Naive thymus-derived CD8-positive, alpha-beta T cell (primary cell): ENCODE measurements at places on chromosomes 1 and 21. TPM values are rescaled to one million over a fixed set of nuclear protein-coding genes. Genes with fewer than 3 reads are reported as not detected.

Gene RBM15
- 44.0 TPM for total RNA-seq

DNA sequence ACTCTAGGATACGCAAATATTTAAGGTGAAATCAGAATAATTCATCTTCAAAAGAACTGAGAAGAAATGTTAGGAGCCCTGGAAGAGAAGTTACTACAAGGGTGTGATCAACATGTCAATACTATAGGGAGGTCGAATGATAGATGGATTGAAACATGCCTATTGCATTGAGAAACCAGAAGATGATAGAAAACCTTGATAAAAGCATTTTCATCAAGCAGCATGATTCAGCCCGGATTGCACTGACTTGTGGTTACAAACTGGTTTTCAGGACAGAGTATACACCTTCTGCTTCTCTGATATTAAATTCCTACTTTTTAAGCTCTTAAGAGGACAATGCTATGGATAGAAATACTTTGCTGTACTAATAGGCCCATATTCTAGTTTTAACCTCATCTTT lies 164.2 kb downstream of the FMN2 start:
- DNase-seq = no peak

Gene KLHDC9
- total RNA-seq = 0.96 TPM

- DNase-seq = no peak
These were observed 88.3 kb downstream of the AK5 start for GRCh38 chr1:77370161-77370560.

DNA sequence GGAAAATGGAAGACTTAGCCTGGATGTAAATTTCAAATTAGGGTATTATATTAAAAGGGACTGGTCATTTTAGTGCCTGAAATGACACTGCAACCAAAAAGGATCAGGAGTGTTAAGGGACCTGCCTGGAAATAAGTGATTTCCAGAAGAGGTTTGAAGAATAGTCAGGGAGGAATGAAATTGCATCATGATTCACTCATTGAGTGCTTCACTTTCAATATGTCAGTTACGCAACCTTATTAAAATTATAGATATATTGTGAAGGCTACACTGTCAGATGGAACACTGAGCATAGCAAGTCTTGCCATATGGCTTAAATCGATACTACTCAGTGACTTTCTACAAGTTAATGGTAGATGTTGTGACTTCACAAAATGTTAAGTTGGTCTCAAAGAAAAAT lies 275.2 kb upstream of the DPYD start:
- DNase-seq = no peak

Gene SLC22A15
- total RNA-seq = 0.27 TPM

- peak; percentile 42 for DNase-seq
These were observed at the start of gene MEX3A for GRCh38 chr1:156082309-156083091. Gene MEX3A, minus strand, starts transcription at chr1:156082465. Its CDS starts 467 bp downstream, at chr1:156081998.

- no peak for DNase-seq
These were observed 94.2 kb downstream of the PLXNA2 start for GRCh38 chr1:208149776-208150514.
